ENCODE measurements at places on chromosomes 7 and 10.

DNA sequence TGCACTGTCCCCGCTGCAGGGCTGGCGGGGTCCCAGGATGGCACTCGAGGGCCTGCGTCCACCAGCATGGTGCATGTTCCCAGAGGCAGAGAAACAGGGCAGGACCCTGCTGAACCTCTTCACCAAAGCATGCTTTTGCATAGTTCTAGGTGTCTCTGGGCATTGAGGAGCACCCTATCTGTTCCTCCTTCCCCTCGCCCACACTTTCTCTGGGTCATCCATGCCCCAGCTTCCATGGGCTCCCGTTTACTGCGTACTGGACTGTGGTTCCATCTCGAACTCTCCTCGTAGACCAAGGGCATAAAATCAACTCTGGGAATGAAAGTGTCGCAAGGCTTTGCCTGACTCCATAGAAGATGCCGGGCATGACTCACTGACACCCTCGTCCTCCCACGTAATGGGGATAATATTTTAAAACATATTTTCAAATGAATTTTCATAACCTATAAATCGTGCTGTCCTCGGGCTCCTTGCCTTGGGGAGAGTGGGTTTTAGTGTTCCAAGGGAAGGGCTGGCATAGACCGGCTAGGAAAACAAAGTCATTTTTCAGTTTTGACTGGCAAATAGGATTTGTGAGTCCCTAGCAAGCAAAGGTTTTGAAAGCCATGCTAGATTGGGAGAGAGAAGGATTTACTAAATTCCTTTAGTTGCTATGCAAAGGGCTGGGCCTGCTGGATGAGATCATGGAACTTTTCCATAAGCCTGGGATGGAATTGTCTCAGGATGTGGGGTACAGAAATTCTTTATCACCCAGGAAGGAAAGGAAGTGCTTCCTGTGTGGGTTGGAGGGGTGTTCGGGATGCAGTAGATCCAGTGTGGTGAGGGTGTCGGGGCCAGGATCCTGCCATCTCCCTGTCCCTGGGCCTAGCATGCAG is 498.7 kb upstream of the MKI67 start:
- no peak for DNase-seq

GRCh38 chr7:2601065-2601464 is 30.7 kb upstream of the TTYH3 start:
- DNase-seq: no peak

- DNase-seq: no peak
Observed at GRCh38 chr10:44060221-44060620, 324.7 kb downstream of the CXCL12 start.

GRCh38 chr7:3928727-3929515 is 627.9 kb downstream of the SDK1 start:
- no peak for DNase-seq

DNA sequence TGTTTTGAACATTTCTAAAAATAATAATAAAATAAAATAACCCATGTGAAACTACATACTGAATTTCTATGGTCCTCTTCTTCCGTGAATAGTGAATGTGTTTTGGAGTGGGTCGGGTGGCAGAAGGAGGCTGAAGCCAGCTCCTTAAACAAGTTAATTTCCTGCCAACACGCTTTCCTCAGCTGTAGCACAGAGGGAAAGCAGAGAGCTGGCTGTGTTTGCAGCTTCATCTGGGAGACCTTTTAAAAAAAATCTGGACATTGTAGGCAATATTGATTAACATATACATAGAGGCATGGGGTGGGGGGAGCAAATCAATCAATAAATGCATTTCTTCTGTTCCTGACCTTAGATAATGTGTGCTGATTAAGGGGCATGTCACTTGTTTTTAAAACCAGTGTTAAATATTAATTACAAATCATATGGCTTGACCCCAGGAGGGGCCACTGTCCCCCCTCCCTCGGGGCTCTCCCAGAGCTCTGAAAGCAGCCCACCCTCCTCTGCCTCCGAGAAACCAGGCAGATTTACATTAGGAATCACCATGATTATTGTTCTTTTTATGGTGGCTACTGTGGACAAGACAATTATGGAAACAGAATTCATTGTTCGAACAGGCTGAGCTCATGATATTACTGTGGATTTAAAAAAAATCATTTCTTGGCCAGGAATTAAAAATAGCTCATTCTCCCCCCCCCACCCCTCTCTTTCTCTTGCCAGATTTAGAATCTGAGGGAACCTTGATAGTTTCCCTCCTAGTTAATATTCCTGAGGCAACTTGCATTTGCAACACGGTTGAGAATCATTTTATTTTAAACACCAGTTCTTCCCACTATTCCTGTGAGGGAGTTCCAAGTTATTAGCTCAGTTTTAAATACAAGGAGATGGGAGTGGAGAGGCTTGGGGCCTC is 100.5 kb upstream of the CARD11 start:
- no peak for DNase-seq

DNA sequence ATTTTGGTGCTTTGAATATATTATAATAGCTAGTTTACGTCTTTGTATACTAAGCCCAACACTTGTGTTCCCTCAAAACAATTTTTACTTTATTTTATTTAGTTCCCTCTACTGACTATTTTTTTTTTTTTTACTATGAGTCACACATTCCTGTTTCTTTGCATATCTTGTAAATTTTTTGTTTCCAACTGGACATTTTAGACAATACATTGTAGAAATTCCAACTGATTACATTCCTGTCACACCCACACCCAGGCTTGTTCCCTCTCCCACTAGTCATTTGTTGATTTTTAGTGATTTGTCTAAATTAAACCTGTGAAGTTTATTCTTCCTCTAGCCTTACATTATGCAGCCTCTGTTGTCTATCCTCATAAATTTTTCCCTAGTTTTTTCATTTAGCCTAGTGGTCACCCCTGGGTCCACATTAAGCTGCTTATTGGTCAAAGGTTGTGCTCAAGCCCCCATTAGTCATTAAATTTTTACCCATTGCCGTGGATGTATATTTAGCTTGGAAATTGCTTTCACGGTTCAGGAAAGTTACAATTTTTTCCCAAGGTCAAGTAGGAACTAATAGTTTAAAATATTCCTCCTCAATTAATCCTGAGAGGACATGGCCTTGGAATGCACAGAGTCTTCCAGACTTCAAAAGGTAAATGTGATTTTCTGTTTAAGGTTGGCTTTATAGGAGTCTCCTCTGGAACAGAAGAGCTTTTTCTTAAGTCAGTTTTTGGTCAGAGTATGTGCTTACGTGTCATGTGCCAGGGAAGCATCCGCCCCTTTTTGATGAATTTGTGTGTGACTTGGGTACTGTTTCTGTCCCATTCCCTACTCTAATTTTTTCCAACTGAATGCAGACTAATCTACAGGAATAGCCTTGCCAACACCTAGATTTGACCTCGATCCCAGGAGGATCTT is 207.6 kb upstream of the TMEM72 start:
- DNase-seq: no peak

DNA sequence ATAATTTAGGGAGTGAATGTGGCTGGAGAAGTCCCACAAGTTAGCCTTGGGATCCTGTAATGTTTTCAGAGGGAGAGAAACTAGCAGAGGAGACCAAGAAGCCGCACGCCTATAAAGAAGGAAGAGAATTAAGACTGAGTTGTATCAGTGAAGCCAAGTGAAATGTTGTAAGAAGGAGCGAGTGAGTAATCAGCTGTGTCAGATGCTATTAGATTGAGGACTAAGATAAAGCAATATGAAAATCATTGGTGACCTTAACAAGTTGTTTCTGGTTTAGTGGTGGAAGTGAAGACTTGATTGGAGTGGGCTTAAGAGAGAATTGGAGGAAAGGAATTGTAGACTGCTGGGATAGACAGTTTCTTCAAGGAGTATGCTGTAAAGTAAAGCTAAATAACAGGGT is 8.8 kb downstream of the CCSER2 start:
- no peak for DNase-seq

GRCh38 chr7:1810521-1810920 is 140.4 kb downstream of the ELFN1 start:
- no peak for DNase-seq

DNA sequence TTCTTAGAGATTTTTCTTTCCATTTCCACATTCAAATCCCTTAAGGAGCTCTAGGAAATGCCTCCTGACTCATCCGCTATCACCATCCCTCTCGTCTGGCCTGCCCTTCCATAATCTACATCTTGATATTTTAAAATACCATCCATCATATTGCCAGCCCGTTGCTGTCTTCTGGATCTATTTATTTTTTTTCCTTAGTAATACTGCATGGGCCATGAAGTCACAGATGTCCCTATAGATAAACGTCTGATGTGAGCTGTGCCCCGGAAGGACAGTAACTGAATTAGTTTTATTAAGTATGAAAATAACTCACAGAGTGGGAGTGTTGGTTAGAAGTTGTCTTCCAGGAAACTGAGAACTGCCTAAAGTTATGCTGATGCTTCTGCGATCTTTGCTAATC is 76.2 kb downstream of the KLF6 start:
- no peak for DNase-seq

- peak; percentile 89 for DNase-seq
Observed at GRCh38 chr7:122884186-122884585, 2.1 kb downstream of the CADPS2 start.

DNA sequence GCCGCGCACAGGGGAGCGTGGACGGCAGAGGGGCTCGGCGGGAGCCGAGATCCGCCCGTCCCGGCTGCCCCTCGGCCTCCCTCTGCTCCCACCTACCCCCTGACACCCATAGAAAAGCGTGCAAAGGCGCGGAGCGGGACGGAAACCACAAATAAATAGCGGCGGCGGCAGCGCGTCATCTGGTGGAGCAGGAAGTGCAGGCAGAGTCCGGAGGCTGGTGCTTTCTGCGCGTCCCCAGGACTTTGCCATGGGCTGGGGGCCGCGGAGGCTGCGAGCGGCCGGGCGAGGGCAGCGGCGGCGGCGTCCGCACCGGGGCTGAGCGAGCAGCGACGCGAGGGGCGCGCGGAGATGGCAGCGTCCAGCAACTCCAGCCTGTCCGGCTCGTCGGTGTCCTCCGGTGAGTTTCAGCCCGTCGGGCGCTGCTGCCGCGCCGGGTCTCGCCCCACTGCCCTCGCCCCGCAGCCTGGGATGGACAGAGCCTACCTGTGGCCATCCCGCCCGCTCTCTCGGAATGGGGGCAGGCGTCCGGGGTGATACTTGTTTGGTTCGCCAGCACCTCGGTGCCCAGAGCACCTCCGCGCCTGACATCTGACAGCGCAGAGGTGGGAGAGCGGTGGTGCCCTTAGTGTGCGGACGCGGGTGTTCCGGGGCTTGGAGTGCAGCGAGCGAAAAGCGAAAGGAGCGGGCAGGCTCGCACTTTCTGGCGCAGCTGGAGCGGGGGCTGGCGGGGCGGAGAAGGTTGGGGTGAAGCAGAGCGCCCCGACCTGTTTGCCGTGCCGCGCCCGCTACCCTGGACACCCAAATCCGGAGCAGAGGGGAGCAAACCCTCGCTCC is at the start of gene CHN2:
Gene CHN2 (plus strand): TSS at position 182 of the 834 bp plus-strand sequence.
- DNase-seq: no peak

DNA sequence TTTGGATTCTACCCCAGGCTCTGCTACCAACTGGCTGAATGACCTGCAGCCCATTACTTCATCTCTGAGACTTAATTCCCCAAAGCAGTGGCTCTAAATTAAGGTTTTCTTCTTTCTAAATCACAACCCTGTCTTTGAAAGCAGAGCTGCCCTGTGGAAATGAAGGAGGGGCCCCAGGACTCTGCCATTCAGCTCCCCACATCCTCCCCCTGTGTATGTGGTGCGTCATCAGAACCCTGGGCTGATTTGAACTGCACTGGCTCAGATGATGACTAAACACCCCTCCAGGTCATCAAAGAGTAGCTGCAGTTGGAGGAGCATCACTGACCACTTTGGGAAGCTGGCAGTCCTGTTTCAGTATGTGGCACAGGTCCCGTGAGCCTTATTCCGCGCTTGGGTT is 46.6 kb downstream of the BPGM start:
- no peak for DNase-seq

DNA sequence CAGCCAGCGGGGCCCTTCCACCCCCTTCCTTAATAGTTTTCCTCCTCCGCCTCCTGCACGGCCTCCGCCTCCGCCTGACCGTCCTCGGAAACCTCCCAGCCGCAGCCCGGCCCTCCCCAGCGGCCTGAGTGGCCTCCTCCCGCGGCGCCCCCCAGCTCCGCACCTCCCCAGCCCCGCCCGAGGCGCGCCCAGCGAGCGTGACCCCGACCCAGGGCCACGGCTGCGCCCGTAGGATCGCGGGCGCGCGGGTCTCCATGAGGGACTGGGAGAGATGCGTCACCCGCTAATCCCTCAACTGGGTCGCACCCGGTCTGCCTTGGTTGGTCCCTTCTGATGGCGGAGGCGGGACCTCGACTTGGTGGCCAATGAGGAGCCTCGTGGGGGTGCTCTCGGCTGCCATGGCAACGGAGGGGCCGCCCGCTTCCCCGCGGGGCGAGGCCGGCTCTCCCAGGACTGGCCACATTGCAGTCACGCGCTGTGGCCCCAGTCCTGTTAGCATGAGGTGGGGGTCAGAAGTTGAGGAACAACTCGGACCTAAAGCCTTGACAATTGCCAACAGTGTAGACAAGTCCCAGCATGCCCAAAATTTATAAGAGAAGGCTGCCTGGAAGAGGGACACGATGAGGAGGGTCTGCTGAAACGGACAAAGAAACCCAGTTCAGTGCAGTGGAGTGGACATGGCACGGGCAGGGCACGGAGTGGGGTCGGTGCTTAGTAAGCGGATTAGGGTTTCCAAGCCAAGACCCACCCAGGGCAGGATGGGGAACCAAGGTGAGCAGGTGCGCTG is 24.3 kb downstream of the DDIT4 start:
- peak; percentile 10 for DNase-seq

DNA sequence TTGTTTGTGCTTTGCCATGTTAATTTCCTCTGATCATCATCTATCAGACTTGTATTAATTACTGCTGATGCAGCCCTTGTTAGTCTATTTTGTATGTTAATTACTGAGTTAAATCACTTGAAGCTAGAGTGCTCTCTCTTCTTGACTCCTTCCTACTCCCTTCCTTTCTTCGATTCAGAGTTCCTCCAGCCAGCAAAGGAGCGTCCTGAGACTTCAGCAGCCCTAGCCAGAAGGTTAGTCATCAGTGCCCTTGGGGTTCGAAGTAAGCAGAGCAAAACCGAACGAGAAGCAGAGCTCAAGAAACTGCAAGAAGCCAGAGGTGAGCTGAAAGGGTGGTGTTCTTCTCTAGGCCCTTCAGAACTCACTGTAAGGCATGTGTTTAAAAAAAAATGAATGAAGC is 32.1 kb downstream of the LOXL4 start:
- no peak for DNase-seq

- no peak for DNase-seq
Observed at GRCh38 chr7:11130012-11130411, 156.3 kb downstream of the PHF14 start.

GRCh38 chr10:22681783-22682183 is 32.6 kb downstream of the PIP4K2A start:
- DNase-seq: no peak

DNA sequence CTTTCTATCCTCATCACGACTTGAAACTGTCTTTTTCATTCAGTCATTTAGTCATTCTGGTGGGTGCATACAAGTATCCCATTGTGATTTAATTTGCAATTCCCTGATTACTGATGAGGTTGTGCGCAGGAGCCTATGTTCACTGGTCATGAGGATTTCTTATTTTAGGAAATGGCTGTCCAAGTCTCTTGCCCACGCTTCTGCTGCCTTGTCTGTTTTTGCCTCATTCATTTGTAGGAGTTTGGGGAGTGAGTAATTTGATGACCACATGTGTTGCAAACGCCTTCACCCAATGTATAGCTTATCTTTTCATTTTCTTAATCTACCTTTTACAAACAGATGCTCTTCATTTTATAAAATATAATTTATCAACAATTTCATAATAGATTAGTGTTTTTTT is 127.3 kb downstream of the ARHGAP22 start:
- no peak for DNase-seq

Measured in NCI-H1417 treated with DMSO at 0.1 percent for 48 hours (cell line).